ENCODE measurements at places on chromosomes 16 and 17. TPM values are rescaled to one million over a fixed set of nuclear protein-coding genes. Genes with fewer than 3 reads are reported as not detected.

The BEAN1 gene
- 1.8 TPM for total RNA-seq

The MAZ gene
- total RNA-seq = 369 TPM

The ACSM2B gene
- total RNA-seq = not detected

GRCh38 chr17:4497101-4497824, 1.4 kb upstream of the SPNS2 start:
- no peak for DNase-seq

GRCh38 chr17:17132746-17133145, 73.4 kb downstream of the PLD6 start:
- DNase-seq = no peak

DNA sequence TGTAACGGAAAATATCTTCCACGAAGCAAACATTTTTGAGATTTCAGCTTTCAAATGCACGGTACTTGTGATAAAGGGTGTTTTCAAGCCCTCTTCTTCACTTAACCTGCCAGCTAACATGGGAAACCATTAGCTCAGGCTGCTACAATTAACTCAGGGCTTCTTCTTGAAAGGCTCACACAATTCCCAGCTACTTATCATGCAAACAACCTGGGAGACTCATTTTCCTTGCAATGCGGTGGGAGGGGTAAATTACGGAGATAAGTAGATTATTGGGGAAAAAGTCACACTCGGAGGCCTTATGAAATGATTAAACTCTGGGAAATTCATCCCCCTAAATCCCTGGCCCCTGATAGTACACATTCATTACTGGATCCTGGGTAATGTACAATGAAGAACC, 266.4 kb downstream of the STX8 start:
- DNase-seq = no peak
